D341Med (cell line): ENCODE measurements at places on chromosomes 6 and 20.

- no peak for DNase-seq
Measured at GRCh38 chr6:109117346-109118035, 22.2 kb downstream of the CEP57L1 start.

GRCh38 chr6:45666846-45667245 lies 289.1 kb upstream of the SUPT3H start:
- no peak for DNase-seq

DNA sequence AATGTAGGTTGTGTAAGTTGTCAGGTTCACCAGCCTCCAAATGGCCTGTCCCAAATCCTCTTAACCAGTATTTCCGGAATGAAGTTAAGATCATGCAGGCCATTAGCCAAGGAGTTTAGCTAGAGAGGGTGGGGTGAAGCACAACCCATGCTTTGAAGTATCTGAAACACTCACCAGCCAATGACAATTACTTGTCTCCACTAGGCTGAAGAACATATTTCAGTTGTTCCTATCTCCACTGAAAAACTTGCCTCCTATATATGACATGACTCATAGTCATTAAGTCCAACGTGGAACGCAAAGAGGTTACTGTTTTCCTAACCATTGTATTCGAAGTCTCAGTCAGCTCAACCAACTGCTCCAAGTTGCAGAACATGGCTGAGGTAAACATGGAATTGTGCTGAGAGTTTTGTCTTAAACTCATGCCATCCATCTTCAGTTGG lies 37.4 kb upstream of the TNFAIP3 start:
- DNase-seq = no peak

DNA sequence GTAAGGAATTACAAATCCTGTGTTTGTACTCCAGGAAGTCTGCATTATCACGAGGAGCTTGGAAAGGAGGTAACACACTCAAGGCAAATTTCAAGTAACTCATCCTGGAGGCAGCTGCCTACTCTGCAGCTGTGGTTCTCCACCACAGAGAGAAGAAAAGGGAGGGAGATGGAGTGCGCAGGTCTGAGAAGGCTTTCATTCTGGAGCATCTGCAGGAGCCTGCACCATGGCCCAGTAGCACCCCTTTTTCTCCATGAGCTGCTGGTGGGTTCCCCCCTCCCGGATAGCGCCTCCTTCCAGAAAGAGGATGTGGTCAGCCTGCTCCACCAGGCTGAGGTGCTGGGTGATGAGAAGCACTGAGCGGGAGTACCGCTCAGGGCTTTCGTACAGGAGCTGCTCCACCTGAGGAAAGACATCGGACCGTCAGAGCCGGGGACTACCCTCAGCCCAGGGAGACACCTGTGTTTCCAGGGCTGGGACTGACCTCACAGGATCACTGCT lies 1.6 kb upstream of the PSMB8 start:
- DNase-seq = no peak

- no peak for DNase-seq
Measured at GRCh38 chr20:34452281-34452982, 63.8 kb upstream of the DYNLRB1 start.

GRCh38 chr20:8515810-8516435 lies 383.9 kb downstream of the PLCB1 start:
- no peak for DNase-seq

DNA sequence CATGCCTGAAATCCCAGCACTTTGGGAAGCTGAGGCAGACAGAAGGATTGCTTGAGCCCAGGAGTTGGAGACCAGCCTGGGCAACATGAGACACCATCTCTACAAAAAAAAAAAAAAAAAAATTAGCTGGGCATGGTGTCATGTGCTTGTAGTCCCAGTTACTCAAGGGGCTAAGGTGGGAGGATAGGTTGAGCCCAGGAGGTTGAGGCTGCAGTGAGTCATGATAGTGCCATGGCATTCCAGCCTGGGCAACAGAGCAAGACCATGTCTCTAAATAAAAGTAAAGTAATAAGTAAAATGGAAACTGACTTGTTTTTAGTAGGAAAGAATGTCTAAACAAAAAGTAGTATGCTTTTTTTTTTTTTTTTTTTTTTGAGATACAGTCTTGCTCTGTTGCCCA lies 240.7 kb downstream of the ARID1B start:
- DNase-seq = no peak

- no peak for DNase-seq
Measured at GRCh38 chr6:168127384-168127868, 48.4 kb upstream of the FRMD1 start.

GRCh38 chr6:299104-299980 lies 7.1 kb downstream of the DUSP22 start:
- DNase-seq = no peak

DNA sequence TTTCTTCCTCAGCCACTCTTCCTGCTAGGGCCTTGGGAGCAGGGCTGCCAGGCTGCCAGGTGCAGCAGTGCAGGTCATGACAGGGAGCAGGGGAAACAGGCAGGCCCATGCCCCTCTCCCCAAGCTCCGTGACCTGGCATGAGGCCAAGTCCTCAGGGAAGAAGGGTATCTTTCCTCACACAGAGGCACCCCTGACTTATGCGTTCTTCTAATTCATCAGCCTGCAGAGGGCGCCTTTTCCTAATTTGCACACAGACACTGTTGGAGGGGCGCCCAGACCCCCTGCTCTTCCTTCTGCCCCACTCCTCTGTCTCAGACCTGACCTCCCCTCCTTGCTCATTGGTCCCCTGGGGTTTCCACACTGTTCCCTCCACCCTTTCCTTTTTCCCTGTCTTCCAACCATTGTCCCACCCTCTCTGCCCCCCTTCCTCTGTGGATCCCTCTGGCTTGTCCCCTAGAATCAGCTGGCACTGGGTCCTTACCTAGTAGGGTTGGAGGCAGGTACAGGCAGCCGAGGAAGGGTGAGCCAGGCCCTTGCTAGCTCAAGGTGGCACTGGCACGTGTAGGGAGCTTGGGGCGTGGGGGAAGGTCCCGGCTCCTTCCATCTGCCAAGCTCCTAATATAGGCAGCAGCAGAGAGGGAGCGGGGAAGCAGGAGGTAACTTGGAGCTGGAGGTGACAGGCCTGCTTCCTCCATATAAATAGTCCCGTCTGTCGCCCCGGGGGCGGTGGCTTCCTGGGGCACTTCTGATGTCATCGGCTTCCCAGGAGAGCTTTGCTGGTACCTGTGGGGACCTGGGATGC lies 154.9 kb upstream of the MLN start:
- DNase-seq = no peak

DNA sequence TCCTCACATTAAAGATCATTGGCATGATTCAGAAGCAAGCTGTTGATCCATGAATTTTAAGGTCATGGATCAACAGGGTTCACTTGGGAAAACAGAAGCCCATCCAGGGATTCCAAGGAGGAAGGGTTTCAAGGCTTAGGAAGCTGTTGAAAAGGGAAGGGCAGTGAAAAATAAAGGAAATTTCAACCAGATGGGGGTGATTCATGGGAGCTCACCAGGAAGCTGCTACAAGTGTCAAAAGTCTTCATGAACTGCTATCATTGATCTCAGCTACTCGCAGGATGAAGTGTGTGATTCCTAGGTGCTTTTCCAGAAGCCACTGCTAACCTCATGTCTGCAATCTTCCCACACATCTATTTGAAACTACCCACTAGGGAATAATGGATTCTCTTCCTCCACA lies 26.2 kb downstream of the ADTRP start:
- no peak for DNase-seq

GRCh38 chr6:56808871-56809359 lies 146.0 kb upstream of the BEND6 start:
- DNase-seq = no peak

- DNase-seq = no peak
Measured at GRCh38 chr6:15166121-15166520, 79.7 kb upstream of the JARID2 start.

GRCh38 chr6:14386668-14387067 lies 269.1 kb downstream of the CD83 start:
- no peak for DNase-seq

GRCh38 chr20:61120595-61121515 lies 131.2 kb upstream of the CDH4 start:
- DNase-seq = no peak

DNA sequence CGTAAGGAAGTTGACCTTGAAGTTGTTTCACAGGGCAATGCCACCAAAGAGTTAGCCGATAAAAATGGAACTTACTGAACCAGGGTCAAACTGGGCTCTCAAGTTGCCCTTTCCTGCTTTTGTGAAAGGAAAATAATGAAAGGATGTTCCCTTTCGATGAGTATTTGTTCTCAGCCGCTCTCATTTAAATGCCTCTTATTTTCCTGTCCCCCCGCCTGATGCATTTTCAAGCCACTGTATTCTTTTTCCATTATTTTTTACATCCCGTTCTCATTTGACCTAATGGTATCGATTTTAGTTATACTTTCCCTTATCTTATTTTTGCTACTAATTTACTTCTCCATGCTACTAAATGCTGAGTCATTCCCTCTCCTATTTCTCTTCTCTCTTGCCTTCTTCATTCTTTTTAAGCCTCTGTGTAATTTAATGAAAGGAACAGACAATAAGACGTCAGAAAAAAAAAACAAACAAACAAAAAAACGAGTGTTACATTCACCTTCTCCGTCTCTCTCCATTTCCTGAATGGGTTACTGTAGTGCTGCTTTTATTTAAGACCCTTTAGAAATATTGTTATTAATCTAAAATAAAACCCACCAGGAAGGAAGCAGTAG lies 655 bp upstream of the NDUFAF4 start:
- DNase-seq = no peak

- DNase-seq = no peak
Measured at GRCh38 chr20:7346562-7346961, 579.1 kb downstream of the BMP2 start.

DNA sequence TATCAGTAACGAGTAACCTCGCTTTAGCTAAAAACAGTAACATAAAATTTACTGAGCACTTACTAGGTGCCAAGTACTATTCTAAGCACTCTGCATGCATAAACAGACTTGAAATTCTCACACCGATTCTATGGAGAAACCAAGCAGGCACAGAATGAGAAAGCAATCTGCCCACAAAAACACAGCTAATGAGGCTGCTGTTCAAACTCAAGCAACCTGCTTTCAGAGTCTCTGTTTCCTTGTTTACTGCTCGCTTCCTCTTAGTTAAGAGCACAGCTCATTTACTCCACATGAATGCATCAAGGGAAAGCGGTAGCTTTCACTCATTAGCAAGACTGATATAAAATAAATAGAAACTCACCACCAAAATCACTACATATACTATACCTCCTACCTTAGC lies 37.4 kb downstream of the PRKN start:
- no peak for DNase-seq

DNA sequence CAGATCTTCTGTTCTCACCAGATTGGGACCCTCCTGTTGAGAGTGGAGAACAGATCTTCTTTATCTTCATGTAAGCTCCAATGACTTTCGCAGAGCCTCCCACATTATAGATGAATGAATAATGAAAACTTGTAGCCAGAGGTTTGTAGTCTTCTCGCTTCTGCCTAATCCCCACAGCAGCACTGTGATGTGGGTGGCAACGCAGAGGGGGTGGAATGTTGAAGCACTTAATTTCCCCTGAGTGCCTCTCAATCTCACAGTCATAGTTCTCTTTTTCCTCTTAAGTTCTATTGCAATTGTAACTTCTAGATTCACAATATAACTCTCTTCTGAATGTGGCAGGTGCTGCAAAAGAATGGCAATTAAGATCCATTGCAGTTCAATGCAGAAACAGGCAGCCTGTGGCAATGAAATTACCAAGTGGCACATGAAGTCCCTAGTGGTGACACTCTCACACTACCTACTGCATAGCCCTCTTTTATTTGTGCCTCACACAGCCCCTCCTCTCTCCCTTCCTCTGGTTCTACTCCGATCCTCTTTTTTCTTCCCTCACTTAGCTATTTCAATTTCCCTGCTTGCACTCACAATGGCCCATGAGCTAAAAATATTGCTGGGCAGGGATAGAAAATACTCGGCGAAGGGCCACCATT lies 281.9 kb downstream of the UBE3D start:
- peak; percentile 27 for DNase-seq

DNA sequence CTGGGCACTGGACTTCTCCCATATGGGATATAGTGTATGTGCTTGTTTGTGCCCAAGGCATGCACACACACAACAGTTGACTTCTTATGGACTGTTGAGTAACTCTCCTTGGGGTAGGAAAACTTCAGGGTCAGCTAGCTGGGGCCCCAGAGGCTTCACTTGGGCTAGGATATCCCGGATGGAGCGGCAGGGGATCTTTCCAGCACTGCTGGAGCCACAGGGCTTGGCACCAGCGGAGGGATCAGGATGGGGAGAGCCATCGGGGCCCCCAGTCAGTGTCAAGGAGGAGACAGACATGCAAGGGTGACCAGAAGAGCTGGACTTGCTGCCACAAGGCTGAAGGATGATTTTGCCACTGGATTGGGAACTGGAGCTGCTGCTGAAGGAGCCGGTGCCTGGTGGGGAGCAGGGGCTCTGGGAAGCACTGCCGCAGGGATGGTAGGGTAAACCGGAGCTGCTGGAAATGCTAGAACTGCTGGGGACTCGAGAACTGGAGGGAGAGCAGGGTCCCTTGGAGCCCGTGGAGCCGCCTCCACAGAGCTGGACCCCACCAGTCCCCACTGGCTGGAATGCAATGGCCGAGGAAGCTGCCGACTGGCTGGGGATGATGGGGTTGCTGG lies 1.5 kb downstream of the PSORS1C1 start:
- DNase-seq = peak; percentile 18

DNA sequence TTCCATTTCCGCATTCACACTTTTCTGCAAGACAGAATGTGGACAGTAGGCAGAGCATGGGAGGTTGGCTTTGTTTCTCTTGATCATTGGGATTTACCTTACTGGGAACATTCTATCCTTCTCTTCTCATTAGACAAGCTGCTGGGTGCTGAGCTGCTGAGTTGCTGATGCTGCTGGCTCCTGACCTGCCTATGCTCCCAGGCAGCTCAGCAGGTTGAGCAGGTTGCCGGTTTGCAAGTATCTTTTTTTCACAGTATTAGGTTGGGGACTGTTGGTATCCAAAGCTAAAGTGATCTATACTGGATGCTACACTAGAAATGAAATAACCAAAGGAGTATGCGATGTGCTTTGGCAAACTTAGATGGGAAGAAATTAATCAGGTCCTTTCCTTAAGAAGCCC lies 23.7 kb upstream of the ADGRF4 start:
- no peak for DNase-seq

GRCh38 chr20:4585104-4585753 lies 136.5 kb upstream of the PRND start:
- DNase-seq = no peak

- DNase-seq = no peak
Measured at GRCh38 chr6:133033263-133033662, 207.9 kb upstream of the EYA4 start.

GRCh38 chr6:130670142-130670541 lies 157.1 kb upstream of the SMLR1 start:
- no peak for DNase-seq
